ENCODE measurements at places on chromosomes 6 and 20. TPM values are rescaled to one million over a fixed set of nuclear protein-coding genes. Genes with fewer than 3 reads are reported as not detected.

The DUSP15 gene
- 8.8 TPM for total RNA-seq

The HMGCLL1 gene
- total RNA-seq = 0.94 TPM

The PIGU gene
- 16.6 TPM for total RNA-seq

The XKR7 gene
- not detected for total RNA-seq

The SNAP91 gene
- 0.20 TPM for total RNA-seq

The SNRPB2 gene
- total RNA-seq = 25.3 TPM

The CST7 gene
- total RNA-seq = 3.2 TPM

The MOG gene
- 0.16 TPM for total RNA-seq

The DSP gene
- 121 TPM for total RNA-seq

The KHDRBS2 gene
- total RNA-seq = not detected

The STMND1 gene
- not detected for total RNA-seq

The ME1 gene
- 25.6 TPM for total RNA-seq

The SCAF8 gene
- total RNA-seq = 46.9 TPM

The SIRPB2 gene
- 4.4 TPM for total RNA-seq

The SLA2 gene
- total RNA-seq = 0.39 TPM

The GSTA2 gene
- not detected for total RNA-seq

The SGK1 gene
- total RNA-seq = 155 TPM

The CTCFL gene
- not detected for total RNA-seq

The PKHD1 gene
- not detected for total RNA-seq

All from right atrium auricular region (tissue), 2 donors.